ENCODE measurements at places on chromosomes 1 and 21. TPM values are rescaled to one million over a fixed set of nuclear protein-coding genes. Genes with fewer than 3 reads are reported as not detected.

- no peak for DNase-seq
Observed at GRCh38 chr1:66438501-66438900, 95.5 kb upstream of the SGIP1 start.

- DNase-seq, result peak; percentile 20
Observed at GRCh38 chr1:25550683-25551310, 7.4 kb downstream of the LDLRAP1 start.

- DNase-seq, result no peak
Observed at GRCh38 chr1:153663211-153663610, 4.7 kb downstream of the SNAPIN start.

COL6A2 gene
- total RNA-seq, result 79.4 TPM

CNR2 gene
- 0.49 TPM for total RNA-seq
